ENCODE measurements at places on chromosomes 12 and 14. TPM values are rescaled to one million over a fixed set of nuclear protein-coding genes. Genes with fewer than 3 reads are reported as not detected.
A peak's percentile ranks its signal among the peaks of the same experiment; 100 is the strongest.

DNA sequence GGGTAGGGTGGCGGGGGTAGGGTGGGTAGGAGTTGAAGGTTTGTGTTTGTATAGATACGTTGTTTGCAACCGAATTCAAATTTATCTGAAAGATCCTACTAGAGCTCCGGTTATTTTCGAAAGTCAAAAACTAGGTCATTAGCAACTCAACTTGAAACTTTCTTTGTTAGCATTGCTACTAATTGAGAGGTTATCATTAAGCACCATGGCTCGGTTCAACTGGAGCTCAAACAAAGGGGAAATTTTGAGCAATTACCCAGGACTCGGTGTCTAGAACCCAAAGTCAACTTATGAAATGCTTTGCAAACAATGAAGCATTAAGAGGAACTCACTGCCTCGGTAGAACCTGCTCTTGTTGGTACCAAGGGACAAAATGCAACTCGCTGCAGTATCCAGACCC is 207.7 kb downstream of the BCAT1 start:
- no peak for DNase-seq

GRCh38 chr12:130126023-130126432 is 36.2 kb upstream of the FZD10 start:
- no peak for DNase-seq

GRCh38 chr12:66640691-66641460 is 38.0 kb downstream of the GRIP1 start:
- no peak for DNase-seq

DNA sequence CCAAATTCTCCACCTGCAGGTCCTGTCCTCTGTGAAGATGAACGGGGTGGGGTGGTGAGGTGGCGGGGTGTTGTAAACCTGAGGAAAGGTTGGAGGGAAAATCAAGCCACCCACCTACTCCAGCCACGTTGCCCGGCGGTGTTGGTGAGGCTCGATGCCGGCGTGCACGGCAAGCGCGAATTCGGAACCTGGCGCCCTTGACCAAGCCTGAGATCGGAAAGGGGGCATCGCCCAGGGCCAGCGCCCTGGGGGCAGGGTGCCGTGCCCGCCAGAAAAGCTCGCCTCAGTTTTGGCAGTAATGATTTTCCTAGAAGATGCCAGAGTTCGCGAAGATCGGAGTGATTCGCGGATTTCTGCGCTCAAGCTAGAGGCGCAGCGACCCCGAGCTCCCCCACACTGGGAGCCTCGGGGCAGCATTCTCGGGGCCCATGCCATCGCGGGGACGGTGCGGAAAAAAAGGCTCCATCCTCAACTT is 817 bp downstream of the STXBP6 start:
- DNase-seq, result peak; percentile 1

GRCh38 chr14:85415015-85415712 is 114.8 kb upstream of the FLRT2 start:
- DNase-seq, result peak; percentile 97

- peak; percentile 94 for DNase-seq
These were observed 31.9 kb downstream of the FOS start for GRCh38 chr14:75310295-75311111.

- DNase-seq, result no peak
These were observed 144.2 kb downstream of the LRIG3 start for GRCh38 chr12:58776144-58776543.

DNA sequence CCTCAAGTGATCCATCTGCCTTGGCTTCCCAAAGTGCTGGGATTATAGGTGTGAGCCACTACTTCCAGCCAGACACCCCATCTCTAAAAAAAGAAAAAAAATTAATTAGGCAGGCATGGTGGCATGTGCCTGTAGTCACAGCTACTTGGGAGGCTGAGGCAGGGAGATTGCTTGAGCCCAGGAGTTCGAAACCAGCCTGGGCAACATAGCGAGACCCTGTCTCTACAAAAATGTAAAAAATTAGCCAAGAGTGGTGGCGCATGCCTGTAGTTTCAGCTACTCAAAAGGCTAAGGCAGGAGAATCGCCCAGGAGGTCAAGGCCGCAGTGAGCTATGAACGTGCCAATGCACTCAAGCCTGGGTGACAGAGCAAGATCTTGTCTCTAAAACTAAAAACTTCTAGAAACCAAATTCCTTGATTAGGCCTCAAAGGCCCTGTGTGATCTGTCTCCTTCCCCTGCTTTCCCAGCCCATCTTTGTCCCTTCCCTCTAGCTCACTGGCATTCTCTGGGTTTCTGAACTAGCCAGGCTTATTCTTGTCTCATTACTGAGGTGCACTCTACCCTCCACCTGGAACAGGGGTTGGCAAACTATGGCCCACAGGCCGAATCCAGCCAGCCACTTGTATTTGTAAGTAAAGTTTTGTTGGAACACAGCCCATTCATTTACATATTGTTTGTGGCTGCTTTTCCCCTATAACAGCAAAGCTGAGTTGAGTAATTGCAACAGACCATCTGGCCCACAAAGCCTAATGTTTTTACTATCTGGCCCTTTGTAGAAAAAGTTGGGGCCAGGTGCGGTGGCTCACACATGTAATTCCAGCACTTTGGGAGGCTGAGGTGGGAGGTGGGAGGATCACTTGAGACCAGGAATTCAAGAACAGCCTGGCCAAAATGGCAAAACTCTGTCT is 17.2 kb upstream of the TPCN1 start:
- DNase-seq, result no peak

DNA sequence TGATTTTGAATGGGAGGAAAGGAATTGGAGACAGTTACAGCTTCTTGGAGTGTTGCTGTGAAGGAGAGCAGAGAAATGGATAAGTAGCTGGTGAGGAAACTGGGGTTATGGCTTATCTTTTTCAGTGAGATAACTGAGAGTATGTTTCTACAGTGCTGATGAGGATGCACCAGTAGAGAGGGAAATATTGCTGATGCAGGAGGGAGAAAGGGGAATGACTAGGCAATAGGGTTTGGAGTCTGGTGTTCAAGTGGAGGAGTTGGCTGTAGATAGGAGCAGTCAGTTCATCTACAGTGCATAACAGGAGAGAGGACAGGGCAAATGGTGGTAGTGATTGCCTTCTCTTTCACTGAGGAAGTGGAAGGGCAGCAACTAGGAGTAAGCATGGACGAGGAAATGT is 33.0 kb downstream of the SPATS2 start:
- DNase-seq, result no peak

DNA sequence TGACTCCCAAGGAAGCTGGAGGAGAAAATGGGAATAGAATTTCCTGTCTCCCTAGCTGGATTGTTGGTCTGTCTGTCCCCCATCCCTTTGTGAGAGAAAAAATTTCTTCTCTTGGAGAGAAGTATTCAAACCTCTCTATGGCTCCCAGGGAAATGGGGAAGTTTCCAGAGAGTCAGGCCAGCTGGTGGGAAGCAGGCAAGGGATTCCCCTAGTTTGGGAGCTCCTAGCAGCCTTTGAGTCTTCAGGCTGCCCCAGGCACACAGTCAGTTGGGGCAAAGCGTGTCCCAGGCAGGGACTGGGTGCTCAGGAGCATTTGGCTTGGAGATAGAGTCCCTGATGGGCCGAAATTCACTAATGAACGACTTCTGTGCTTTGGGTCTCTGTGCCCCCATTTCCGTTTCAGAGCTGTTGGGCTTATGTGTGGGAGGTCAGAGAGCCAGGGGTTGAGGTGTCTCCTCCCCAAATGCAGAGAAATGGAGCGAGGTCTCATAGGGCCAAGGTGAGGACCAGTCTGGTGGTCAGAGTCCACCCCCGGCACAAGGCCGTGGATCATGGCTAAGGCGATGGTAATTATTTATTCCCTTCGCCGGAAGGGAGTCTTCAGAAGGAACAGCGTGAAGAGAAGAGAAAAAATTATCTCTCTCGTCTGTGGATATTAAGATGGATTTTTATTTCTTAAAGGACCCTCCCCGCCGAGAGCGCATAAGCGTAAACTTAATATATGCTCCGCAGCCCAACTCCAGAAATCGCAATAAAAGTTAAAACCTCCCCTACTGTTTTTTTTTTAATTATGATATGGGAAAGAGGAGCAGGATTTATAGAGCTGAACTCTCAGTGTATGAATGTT is 6.6 kb upstream of the HOXC9 start:
- no peak for DNase-seq

Gene TOMM20L
- total RNA-seq, result not detected

Gene ITGB7
- total RNA-seq, result not detected

Gene FZD10
- 0.99 TPM for total RNA-seq

Data from lung microvascular endothelial cell (primary cell).